Caki2 (cell line): ENCODE measurements at places on chromosomes 16 and 17.

DNA sequence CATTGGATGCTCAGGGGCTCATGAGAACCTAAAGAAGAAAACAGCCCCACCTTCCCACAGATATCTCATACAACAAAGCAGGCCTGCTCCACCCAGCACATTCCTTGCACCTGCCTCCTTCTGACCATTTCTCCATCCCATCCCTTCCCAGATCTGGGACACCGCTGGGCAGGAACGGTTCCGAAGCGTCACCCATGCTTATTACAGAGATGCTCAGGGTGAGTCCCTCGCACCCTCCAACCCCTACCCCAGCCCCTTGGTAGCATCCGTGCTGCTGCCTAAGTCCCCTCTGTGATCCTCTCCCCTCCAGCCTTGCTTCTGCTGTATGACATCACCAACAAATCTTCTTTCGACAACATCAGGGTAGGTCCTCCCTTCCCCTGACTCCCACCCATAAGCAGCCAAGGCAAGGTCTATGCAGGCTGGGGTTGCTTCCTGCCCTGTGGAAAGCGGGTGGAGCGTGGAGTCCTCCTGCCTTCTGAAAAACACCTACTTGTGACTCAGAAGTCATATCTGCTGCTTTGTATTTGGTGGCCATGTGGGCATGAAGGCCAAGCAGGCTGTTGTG is 5.4 kb upstream of the NHERF1 start:
- no peak for DNase-seq

GRCh38 chr17:48551214-48551555 is 6.3 kb upstream of the HOXB2 start:
- DNase-seq, result no peak

DNA sequence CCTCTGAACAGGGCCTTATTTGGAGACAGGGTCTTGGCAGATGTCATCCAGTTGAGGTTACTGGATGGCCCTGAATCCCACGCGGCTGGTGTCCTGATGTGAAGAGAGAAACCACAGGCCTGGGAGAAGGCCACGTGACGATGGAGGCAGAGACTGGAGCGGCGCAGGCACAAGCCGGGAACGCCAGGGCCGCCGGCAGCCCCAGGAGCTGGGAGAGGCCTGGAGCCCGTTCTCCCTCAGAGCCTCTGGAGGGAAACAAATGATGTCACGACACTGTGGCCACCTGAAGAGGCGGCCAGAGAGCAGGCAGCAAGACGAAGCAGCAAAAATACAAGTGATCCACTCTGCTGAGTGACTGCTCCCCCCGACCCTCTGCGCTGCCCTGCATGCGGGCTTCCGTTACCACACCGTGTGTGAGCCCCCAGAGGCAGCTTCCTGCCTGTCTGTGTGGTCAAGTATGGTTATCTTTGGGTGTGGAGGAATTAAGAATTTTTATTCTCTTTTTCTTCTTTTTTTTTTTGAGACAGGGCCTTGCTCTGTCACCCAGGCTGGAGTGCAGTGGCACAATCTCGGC is 11.6 kb downstream of the CD7 start:
- DNase-seq, result no peak

DNA sequence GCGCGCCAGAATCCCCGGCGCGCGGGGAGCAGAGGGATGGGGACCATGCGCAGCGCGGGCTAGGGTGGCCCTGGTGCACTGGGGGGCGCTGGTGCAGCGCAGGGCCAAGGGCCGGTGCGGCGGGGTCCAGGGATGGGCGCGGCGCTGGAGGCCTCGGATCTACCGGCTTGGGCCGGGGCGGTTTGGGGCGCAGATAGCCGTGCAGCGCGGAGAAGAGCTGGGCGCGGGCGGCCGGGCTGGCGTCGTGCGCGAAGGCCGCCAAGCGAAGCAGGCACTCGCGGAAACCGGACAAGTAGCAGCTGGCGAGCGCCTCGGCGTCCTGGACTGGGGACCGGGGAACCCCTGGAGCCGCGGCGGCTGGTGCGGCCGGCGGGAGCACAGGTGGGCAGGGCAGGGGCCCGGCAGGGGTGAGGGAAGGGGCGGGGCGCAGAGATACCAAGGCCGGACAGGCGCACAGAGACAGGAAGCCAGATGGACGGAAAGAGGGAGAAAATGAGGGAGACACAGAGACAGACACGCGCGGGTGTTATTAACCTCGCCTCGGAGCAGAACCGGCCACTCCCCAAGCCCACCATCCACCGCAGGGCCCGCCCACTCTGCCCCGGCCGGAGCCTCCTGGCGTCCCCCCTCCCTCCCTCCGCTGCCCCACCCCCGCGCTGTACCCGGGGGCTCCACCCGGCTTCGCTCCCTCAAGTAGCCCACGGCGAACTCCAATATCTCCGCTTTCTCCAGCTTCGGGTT is 2.1 kb downstream of the HES7 start:
- peak; percentile 74 for DNase-seq

DNA sequence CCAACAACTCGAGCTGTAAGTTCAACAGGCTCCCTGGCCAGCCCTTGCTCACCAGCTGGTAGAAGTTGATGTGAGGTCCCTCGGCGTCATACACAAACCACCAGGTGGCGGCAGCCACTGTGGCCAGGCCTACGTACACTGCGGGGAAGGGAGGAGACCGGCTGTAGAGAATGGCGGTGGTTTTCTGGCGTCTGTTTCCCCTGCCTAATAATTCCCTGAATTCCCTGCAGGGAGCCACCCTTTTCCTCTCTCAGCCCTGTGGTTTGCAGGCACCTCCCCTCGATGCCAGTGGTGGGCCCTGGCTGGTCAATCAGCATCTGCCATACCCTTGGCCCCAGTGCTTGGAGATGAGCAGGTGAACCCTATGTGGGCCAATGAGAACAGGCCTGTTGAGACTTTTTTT is 18.9 kb upstream of the P2RX1 start:
- peak; percentile 8 for DNase-seq

DNA sequence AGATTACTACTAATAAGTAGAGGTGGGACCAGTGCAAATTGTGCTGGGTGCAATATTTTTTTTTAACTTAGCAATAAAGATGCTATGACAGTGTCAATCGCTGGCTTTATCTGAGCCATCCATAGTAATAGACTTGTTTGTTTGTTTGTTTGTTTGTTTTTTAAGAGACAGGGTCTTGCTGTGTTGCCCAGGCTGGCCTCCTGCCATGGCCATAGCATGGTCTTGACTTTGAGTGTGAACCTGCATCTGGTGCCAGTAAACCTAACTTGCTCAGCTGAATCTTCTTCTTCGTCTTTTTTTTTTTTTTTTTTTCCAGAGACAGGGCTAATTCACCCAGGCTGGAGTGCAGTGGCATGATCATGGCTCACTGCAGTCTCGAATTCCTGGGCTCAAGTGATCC is 46.6 kb downstream of the ZNRF1 start:
- DNase-seq, result no peak

DNA sequence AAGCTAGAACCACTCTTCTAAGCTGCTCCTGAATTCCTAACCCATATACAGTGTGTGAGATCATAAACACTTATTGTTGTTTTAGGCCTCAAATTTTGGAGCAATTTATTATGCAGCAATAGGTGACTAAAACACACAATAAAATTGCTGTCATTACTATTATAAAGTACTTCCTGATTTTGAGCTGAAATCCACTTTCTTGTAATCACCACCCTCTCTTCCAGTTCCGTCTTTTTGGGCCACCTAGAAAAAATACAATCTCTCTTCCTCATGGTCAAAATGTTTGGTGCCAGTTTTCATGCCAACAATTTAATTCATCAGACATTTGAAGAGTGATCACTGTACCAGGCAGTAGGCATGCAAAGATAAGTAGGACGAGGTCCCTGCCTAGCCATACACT is 43.3 kb upstream of the NF1 start:
- no peak for DNase-seq
